Kasumi-1 (cell line): ENCODE measurements at places on chromosomes 5 and 9.

GRCh38 chr9:104448036-104448435, 56.0 kb upstream of the OR13F1 start:
- DNase-seq, result no peak

- no peak for DNase-seq
Observed at GRCh38 chr9:90301277-90301653, 341.4 kb downstream of the DIRAS2 start.

GRCh38 chr9:109789971-109790370, 10.0 kb downstream of the PALM2AKAP2 start:
- DNase-seq, result no peak

DNA sequence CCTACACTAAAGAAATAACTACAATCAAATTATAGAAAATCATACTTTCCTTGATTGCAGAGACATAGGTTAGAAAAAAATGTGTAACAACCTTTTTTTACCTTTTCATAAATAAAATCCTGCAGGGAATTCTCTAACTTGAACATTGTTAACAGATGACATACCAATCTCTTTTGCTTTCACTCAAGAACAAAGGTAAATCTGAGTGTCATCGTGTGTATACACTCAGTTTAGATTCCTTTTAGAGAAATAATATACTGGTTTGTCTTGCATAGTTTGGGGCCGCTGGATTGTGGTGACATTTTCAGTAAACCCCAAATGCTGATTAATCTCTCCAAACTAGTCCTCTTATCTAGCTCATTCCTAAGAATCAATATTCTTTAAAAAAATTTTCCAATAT, 20.8 kb upstream of the MTAP start:
- DNase-seq, result no peak

GRCh38 chr5:73380041-73380440, 68.5 kb downstream of the FOXD1 start:
- no peak for DNase-seq

DNA sequence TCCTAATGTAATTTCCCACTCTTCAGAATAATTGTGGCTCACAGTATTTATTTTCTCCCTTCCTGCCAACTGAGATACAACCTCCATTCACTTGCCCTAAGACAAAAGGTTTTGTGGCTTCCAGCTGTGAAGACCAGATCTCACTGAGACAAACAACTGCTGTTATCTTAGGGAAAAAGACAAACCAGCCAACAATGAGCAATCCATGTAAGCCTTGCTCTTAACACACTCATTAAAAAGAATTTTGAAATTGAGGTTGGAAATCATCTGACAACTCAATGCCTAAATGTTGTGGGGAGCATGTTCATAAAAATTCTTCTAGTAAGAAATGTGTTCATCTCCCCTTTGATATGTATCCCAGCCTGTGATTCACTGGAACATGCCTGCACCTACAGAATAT, 132.9 kb downstream of the ADAMTSL1 start:
- DNase-seq, result no peak

DNA sequence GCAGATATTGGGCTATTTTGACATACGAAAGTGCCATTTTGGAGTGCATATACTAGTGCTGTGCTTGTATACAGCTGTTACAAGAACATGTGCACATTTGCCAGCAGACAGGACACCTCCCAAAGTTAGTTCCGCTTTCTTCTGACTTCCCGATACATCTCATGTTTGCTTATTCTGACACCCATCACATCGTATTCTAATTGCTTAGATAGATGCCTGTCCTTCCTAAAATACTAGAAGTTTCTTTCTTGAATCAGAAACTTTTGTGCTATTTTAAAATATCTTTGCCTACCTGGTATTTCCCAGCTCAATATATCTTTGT, 177.8 kb downstream of the TTLL11 start:
- peak; percentile 81 for DNase-seq

DNA sequence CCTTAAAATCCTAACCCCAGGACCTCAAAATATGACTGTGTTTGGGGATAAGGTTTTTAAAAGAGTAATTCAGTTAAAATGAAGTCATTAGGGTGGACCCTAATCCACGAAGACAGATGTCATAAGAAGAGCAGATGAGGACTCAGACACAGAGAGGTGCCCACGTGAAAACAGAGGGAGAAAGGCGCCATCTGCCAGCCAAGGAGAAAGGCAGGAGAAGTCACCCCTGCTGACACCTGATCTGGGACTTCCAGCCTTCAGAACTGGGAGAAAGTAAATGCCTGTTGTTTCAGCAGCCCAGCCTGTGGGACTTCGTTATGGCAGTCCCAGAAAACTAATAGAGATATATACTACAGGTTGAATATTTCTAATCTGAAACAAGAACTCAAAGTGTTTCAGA, 67.4 kb downstream of the ROR2 start:
- DNase-seq, result no peak

- no peak for DNase-seq
Observed at GRCh38 chr5:113437111-113437510, 2.3 kb upstream of the TSSK1B start.

GRCh38 chr5:157343842-157344790, 78.2 kb downstream of the CYFIP2 start:
- no peak for DNase-seq

GRCh38 chr9:86177995-86178394, 78.6 kb upstream of the GOLM1 start:
- DNase-seq, result no peak

DNA sequence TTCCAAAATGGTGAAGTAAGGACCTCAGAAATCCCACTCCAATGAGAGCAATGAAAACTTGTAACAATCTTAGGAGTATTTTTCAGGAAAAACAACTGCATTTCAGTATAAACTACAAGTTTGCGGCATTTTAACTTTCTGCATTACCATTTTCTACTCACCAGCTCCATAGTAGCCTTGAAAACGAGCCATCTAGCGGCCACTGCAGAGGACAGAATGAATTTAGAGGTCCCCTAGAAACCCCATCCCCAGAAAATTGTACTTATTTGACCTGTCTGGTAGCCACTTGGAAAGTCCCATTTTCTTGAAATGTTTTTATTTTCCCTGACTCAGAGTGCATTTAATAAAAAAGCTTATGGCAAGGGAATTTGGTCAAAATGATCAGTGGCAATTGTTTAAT, 205.4 kb upstream of the ITGA1 start:
- no peak for DNase-seq

- no peak for DNase-seq
Observed at GRCh38 chr5:11293523-11293922, 532.5 kb upstream of the DAP start.

GRCh38 chr5:135997673-135998335, 31.0 kb upstream of the TGFBI start:
- DNase-seq, result no peak

DNA sequence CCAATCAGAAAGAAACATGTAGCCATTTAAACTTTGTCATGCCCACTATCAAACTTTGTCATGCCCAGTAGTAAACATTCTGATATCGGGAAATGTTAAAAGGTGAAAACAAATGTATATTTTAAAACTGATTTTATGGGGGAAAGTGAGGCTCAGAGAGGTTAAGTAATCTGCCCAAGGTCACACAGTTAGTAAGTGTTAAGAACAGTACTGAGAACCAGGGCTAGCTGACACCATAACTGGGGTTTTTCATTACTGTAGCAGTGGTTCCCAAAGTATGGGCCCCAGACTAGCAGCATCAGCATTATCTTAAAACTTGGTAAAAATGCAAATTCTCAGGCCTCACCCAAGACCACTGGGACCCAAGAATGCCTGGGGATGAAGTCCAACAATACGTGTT, 9.9 kb upstream of the FRRS1L start:
- no peak for DNase-seq

GRCh38 chr5:140345919-140346347, 470 bp downstream of the HBEGF start:
- DNase-seq, result peak; percentile 33

DNA sequence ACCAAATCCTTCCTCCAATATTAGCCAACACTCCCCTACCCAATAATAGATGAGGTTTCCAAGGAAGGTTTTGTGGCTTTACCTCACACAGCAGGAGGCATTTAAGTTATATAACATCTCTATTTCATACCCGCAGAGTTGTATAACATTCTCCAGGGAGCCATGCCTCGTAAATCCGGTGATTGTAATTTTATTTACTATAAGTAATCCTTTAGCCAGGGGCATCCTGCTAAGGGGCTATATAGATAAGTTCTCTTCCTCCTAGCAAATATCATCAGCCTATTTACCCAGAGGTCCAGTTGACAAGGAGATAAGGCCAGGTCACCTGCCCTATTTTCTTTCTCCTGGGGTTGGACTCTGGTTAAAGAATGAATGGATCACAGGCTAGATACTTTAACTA, 2051.0 kb downstream of the EFNA5 start:
- no peak for DNase-seq

GRCh38 chr5:107464416-107464815, 206.3 kb downstream of the EFNA5 start:
- no peak for DNase-seq

DNA sequence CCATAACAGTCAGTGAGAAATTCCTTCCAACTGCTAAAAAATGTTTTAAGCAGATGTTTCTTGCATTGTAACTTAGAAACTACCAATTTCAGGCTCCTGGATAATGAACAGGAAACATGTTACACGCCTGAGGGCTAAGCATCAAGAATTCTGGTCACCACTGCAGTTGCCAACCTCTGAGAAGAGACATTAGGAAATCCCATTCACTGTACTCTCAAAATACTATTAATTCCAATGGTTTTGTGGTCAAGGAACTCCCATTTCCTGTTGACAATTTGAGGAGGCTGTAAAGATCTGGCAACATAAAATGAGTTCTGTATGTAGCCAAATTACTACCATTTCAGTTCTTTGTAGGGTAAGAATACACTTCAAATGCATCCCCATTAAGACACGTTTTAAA, 456.0 kb upstream of the MEF2C start:
- no peak for DNase-seq

GRCh38 chr5:74442466-74442865, 198.1 kb downstream of the ENC1 start:
- no peak for DNase-seq

GRCh38 chr5:122156724-122157325, 27.5 kb downstream of the ZNF474 start:
- DNase-seq, result peak; percentile 42

- DNase-seq, result no peak
Observed at GRCh38 chr9:14136047-14136635, 177.8 kb downstream of the NFIB start.

- DNase-seq, result peak; percentile 71
Observed at GRCh38 chr5:142888469-142889085, 118.4 kb downstream of the ARHGAP26 start.

DNA sequence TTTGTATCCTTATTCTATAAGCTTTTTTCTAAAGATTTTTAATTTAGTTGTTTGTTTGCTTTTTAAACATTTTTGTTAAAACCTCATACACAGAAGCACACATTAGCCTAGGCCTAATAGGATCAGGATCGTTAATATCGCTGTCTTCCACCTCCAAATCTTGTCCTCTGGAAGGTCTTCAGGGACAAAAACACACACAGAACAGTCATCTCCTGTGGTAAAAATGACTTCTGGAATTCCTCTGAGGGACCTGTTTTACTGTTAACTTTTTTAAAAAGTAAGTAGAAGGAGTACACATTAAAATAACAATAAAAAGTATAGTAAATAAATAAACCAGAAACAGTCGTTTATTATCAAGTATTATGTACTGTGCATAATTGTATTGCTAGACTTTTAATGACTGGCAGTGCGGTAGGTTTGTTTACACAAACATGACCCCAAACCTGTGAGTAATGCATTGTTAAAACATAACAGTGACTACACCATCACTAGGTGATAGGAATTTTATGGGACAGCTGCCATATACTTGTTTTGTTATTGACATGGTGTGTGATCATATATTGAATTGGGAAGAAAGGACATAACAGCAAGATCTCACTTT, 109.6 kb downstream of the ZCCHC7 start:
- DNase-seq, result no peak

DNA sequence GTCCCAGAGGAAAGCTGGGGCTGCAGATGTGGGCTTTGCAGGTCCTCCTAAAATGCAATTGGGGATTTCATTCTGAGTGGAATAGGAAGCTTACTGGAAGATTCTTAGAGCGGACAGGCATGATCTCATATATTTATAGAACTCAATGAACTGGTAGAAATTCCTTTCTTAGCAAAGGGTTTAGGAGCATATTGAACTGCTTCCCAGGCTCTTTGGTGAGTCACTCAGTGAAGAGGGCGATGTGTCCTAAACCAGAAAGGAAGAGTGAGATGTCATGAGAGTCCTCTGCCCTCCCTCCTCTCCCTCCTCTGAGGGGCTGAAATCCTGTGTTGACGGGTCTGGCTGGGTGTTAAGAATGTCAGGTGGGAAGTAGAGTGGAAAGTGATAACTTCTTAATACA, 26.3 kb upstream of the SEMA6A start:
- no peak for DNase-seq

- DNase-seq, result no peak
Observed at GRCh38 chr9:130073373-130073772, 19.7 kb downstream of the GPR107 start.

DNA sequence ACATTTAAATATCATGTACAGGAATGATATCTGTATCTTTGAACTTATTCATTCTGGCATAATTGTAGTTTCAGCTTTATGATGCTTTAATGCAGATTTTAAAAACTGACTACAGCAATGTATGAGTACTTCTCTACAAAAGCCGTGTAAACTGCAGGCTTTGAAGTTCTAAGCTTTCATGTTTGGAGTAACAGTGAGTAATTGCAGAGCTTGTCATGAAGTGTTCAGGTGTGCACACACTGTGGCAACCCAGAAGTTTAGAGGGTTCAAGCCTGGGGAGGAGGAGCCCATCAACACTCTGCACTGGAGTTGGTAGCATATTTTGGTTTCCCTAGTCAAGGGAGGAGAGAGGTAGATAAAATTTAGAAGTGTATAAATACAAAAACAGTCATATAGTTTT, 130.9 kb downstream of the CD180 start:
- no peak for DNase-seq

- DNase-seq, result no peak
Observed at GRCh38 chr9:135032868-135033460, 54.5 kb upstream of the OLFM1 start.

DNA sequence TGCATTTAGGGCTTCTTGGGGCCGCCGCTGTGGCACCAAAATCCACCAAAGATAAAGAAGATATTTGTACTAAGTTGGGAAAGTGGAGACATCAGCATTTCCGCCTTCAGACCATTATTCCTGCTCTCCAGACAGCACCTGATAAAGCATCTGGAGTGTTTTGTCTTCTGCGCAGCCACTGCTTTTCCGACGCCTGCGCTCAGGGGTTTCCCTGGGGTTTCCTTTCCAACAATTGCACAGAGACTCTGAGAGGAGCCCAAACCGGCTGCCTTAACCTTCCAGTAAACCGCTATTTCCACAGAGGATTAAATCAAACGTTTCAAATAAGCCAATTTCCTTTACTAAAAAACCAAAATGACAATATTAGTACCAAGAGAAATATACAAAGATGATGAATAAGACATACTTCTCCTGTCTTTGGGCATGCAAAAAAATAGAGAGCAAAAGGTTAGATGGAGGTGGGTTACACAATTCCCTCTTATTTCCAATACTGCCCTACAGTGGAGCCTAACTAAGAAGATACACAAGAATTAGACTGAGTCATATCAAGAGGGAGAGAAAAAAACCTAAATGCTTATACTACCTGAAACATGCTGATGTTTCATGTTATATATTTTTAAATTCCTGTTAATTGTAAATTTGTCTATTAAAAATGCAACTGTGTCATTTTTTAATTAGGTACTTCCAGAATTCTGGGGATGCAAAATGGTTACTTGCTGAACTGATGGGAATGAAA, 98.4 kb downstream of the MAPKAP1 start:
- DNase-seq, result no peak

- no peak for DNase-seq
Observed at GRCh38 chr9:23812673-23813072, 13.4 kb downstream of the ELAVL2 start.
